ENCODE measurements at places on chromosomes 1 and 21. TPM values are rescaled to one million over a fixed set of nuclear protein-coding genes. Genes with fewer than 3 reads are reported as not detected.

- DNase-seq = no peak
Measured at GRCh38 chr1:24119859-24120756, 8.2 kb upstream of the MYOM3 start.

Gene CNKSR1
- polyA plus RNA-seq = 0.68 TPM

DNA sequence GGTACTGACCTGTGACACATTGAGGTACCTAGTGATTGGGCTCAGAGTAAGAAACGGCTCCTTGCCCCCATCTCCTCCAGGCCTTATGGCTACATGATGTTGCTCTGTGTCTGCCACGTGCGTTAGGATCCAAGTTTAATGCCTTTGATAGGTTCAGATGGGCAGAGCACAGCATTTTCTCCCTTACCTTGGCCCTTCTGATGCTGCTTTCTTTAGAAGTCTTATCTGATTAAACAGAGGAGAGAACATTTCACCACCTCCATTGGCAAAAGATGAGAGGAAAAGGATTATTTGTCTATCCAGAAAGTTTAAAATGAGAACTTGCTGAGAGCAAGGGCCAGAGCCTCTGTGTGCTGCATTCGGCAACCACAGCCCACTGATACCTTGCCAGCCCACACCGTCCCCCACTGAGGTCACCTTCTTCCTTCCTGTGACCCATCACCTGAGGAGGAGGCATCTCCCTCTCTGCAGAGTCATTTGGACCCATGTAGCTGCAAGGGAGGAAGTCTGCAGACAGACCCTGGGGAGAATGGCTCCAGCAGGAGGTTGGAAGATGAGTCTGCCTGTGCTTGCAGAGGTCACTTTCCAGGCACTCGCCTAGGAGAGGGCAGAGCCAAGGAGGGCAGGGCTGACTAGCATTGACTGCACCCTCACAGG is 16.7 kb downstream of the SHISA4 start:
- DNase-seq = no peak

Gene CYP4Z1
- polyA plus RNA-seq = not detected

GRCh38 chr1:53398576-53399365 is 60.4 kb upstream of the DMRTB1 start:
- DNase-seq = no peak

DNA sequence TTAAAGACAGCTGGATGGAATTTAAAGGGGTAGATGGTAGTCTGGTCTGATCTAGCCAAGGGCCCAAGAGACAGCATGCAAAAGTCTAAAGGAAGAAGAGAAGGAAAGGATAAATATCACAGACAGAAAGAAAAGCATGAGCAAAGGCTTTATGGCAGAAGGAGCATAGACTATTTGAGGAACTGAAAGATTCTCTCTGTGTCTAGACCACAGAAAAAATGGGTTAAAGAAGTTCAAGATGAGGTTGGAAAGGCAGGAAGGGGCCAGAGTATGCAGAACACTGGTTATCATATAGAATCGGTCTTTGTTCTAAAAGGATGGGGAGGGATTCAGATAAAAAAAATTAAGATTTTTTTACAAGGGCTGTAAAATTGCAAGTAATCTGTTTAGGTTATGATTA is 136.8 kb upstream of the SGIP1 start:
- no peak for DNase-seq

Gene SLAMF7
- 3.8 TPM for polyA plus RNA-seq

Gene TMPRSS15
- polyA plus RNA-seq = not detected

DNA sequence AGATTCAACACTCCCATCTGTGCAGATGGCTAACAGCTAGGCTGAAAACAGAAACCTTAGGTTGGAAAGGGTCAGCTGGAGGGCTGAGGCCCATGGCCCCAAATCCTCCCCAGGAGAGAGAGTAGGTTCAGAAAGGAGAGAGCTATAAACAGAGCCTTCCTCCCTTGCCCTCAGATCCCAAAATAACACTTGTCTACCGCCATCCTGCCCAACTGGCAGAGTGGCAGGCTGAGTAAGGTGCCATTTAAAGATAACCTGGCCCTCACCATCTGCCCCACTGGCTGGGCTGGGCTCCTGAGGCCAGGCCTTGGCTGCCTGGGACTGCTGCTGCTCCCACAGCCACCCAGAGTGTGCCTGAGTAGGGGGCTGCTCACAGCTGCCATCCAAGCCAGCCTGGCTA is 4.3 kb upstream of the SHISA4 start:
- no peak for DNase-seq

Gene KLHDC9
- 0.62 TPM for polyA plus RNA-seq

DNA sequence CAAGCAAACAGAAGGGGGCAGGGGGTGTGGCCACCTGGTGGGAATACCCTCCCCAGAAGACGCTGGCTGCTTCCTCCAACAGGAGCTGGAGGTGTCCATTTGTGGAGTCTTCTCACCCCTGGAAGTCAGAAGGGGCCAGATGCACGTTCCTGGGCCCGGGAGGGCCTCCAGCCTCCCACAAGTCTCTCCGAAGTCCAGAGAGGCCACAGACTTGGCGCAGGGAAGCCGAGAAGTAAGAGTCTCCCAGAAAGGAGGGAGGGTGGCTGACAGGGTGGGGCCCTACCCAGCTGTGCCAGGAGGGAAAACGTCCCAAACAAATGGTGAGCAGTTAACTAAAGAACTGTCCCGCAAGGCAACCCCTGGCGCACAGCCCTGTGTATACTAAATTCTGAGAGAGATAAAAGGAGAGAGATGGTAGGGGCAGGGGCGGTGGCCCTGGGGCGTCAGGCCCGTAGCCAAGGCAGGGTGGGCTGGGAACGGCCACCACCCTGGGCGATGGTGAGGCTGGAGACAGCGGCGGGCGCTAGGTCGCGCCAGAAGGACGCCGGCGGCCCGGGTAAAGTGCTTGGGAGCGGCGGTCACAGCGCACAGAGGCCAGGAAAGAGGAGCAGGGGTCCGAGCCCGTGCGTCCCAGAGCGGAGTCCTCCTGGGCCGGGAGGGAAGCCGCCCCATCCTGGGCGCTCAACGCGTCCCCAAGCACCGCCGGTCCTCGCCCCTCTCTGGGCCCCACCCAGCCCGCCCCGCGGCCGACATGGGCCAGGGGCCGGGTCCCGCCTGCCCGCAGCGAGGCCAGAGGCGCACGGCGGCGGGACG is 1.2 kb downstream of the CHD5 start:
- DNase-seq = no peak

DNA sequence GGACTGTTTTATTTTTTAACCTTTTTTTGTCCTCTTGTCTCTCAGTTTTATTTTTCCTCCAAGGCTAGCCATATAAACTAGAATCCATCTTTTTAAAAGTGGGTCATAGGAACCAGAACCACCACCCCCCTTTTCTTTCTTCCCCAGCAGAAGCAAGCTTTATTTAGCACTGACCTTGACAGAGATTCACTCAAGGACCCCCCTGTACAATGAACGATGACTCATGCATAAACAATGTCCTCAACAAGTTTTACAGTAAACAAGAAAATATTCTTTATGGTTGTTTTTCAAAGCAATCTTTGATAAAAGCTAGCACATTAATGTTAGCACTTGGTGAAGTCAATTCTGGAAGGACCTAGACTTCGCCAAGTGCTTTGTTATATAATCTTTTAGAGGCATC is 14.1 kb downstream of the PKN2 start:
- DNase-seq = no peak

- no peak for DNase-seq
Measured at GRCh38 chr1:176773038-176773437, 310.1 kb downstream of the PAPPA2 start.

DNA sequence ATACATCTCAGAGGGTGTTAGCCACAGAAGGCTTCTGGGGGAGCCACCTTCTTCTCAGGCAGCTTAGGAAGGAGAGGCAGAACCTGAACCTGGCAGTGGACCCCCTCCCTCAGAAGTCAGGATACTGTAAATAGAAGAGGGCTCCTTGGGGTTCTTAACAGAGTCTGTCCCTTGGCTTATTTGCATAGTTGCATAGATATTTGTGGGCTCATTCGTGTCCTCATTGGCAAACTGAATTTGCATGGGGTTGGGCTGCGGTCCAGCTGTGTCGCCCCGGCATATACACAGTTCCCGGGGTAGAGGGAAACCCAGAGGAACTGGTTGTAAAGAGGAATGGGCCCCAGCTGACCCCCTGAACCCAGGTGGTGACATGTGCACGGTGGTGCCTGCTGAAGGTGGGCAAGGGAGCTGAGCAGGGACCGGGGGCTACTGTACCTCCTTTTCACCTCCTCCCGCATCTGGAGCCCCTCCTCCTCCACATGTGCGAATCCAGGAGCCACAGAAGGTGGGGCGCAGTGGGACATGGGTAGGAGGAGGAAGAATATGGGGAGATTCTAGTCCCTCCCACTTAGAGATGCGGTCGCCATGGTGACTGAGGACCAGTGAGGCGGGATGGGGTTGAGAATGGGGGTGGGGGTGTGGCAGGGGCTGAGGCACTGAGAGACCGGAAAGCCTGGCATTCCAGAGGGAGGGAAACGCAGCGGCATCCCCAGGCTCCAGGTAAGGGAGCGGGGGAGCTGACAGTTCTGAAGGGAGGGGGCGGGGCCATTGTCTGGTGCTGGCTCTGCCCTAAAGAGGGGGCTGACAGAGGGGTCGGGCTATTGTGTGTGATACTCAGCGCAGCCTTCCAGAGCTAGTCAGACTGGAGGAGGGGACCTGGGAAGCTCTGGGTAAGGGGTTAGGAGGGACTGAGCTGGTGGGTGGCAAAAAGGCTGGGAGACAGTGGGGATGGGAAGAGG is 3.7 kb upstream of the SEMA4A start:
- DNase-seq = no peak

DNA sequence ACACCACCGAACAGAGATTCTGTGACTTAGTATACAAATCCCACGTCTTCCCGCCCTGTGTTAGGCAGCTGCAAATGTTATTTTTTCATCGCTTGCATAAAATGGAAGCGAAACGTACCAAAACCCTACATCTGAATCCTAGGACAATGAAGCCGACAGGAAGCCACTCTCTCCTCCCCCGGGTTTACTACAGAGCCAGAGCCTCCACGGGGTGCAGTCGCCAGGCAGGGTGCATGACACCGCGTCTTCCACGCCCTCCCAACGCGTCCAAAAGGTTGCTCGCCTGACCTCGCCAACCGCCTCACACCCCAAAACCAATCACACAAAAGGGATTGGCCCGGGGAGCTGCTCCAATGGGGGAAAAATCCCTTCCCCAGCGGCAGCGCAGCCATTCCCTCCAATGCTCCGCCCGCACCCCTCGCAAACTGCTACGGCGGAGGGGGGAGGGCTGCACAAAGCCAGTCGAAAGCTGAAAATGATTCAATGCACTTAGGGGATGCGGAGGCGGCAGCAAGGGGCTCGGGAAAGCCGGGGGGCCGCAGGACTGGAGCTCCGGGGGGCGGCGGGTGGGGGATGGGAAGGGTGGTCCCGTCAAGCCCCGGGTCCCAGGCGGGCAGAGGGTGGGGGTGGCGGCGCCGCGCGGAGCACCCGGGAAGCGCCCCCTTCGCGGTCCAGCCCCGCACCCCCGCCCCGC is 701 bp downstream of the CEP170 start:
- DNase-seq = no peak

DNA sequence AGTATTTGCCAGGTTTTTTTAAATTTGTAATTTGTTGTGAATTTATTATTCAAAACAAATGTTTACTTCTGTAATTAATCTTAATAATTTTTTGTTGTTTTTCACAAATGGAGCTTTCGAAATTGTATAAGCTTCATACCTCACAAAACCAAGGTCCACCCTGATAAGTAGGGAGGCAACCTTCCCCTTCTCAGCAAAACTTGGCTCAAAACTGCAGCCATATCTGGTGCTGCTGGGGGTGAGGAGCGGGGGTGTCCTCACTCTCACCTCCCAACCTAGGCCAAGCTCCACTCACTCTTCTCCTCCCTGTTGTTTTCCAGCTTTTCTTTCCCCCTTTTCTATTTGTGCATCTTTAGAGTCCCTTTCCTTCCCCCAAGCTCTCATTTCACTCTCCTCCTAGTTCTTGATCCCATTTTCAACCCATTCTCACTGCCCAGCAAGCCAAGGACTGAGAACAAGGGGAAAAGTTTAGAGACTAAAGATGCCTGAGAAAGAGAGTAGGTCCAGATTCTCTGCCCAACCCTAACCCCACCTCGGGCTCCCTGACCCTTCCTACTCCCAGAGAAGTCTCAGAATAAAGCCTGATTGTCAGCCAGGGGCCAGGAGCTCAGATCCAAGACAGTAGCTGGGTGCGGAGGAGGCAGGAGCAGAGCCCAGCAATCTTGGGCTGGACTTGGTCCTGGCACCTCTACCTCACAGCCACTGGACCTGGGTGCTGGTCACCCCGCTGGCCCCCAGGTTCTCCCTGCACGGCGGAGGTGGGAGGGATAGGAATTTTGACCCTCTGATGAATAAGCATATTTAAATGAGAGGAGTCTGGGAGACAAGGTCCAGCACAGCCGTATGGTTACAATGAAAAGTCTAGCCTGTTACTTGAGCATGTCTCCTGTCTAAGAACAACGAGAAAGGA is 8.3 kb upstream of the CFAP45 start:
- no peak for DNase-seq

GRCh38 chr1:234721476-234722269 is 111.7 kb upstream of the IRF2BP2 start:
- DNase-seq = no peak

DNA sequence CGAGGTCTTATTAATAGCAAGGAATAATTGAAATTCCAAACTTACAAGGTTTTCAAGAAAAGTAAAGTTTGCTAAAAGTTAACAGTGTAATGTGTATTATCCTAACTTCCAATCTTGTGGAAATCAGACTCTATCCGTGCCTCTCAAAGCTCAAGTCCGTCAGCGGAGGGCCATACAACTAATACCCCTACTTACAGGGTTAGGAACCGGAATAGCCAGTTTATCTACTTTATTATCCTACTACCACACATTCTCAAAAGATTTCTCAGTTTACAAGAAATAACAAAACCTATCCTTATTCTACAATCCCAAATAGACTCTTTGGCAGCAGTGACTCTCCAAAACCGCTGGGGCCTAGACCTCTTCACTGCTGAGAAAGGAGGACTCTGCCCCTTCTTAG is 457.8 kb downstream of the PTPRC start:
- no peak for DNase-seq

- DNase-seq = no peak
Measured at GRCh38 chr1:184022668-184023067, 14.9 kb downstream of the COLGALT2 start.

DNA sequence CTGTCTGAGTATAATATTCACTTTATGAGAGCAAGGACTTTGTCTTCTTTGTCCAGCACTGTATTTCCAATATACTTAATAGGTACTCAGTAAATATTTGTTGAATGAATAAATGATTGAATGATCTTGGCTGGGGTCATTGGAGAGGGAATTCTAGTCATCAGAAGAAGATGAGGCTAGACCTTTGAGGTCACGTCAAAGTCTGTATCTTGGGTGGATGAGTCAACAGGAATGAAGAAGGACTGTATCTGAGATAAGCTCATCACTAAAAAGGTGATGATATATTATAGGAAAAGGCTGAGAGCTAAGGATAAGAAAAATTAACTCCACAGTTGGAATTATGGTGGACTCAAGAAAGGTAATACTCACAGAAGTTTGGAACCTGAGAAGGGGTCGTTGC is 125.1 kb upstream of the MAGI3 start:
- no peak for DNase-seq

GRCh38 chr1:206768472-206769303 is 1.9 kb upstream of the IL19 start:
- no peak for DNase-seq

Gene KRTAP11-1
- polyA plus RNA-seq = not detected

- DNase-seq = no peak
Measured at GRCh38 chr1:118021668-118022067, 92.1 kb downstream of the WDR3 start.

Data from naive thymus-derived CD8-positive, alpha-beta T cell (primary cell).